ENCODE measurements at places on chromosomes 16 and 17.

- no peak for DNase-seq
These were observed 11.6 kb downstream of the COTL1 start for GRCh38 chr16:84606081-84606875.

DNA sequence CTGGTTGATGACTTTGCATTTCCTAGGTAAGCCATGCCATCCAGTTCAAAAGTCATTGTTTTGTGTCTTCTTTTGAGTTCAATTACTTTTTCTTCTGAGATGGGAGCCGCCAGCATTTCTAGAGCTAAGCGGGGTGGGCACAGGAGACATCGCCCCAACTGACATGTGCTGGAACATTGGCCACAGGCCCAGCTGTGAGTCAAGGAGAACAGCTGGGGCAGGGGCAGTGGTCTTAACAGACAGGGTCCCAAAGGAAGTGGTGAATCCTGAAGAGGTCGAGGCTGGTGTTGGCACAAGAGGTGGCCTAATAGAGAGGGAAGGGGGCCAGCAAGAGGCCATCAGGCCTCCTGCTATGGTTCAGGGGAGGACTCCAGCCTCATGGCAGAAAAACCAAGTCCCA, 17.1 kb downstream of the RAB11FIP4 start:
- DNase-seq, result no peak

DNA sequence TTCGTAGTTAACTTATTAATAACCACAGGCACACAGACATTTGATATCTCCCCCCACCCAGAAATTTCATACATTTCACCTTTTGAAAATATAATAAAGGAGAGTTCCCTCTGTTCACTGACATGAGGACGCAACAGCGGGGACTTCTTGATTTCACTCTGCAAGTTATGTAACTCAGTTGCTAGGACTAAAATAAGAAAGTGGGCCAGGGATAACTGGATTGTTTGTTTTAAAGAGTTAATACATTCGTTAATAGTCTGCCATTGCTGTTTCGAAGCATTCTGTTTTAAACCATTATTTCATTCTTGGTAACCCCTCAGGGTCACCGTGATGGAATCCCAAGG, 1.2 kb downstream of the RHOT1 start:
- no peak for DNase-seq

GRCh38 chr16:84851192-84852127, 31.7 kb downstream of the CRISPLD2 start:
- no peak for DNase-seq

GRCh38 chr17:66837885-66838665, 3.2 kb downstream of the CACNG5 start:
- no peak for DNase-seq

DNA sequence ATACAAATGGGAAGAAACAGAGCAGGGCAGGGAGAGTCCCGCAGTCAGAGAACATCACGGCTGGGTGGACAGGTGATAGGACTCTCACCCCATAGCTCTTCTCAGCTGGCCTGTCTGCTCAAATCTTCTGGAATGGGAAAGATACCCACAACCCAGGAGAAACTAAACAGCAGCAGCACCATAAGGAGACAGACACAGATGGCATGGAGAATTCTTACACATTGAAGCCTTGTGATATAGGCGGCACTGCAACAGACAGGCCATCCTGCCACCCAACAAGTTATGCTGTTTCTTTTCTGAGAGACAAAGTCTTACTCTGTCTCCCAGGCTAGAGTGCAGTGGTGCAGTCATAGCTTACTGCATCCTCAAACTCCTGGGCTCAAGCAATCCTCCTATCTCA, 8.6 kb upstream of the ANKRD40CL start:
- no peak for DNase-seq

DNA sequence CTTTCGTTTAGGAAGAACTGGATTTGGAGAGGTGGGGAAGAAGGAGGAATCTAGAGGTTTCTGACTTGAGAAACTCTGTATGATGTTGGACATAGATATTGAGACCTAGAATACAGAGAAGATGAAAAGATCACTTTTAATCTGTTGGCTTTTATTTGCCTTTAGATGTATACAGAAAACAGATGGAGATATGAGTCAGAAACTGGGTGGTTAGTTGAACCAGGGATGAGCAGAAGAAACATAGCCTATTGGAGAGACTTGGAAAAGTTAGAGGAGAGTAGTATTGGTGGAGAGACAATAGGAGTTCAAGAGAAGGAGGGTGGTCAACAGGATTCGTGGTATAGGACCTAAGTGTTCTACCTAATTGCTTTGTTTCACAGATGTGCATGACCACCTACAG, 5.1 kb downstream of the PHAF1 start:
- DNase-seq, result no peak

DNA sequence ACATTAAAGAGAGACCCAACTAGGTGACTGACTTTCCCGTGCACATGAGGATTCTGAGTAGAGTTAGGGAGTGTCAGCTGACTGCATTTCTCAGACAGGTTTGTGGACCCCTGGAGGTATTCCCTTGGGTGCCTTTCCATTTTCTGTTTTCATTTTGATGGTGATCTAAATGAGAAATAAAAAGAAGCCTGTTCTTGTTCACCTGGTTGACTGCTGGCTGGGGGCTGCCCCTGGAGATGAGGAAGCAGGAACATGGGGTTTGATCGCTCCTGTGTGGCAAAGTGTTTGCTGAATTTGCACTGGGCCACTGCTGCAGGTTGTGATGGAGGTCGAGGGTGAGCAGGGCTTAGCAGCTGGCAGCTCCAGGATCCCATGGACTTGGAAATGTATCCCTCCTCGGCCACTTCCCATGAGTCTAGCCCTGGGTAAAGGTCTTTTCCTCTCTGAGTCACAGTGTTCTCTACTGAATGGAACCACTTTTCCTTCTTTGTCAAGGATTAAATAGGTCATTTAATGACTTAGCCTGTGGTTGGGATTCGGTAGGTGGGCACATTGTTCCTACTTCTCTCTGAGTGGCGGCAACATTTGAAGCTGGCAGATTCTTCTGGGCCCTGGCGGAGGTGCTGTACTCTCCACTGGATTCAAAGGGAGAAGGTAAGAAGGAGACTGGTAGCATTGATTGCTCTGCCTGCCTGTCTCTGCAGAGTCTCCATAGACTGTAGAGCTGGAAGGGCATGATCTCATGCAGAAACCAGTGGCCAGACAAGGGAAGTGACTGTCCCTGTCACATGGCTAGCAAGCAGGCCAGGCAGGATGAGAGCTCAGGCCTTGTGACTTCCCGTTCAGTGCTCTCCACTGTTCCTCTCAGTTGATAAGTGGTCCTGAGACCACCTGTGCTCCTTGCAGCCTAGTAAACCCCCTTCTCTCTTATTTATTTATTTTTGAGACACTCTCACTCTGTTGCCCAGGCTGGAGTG, 17.9 kb downstream of the SNX29 start:
- DNase-seq, result no peak

- DNase-seq, result no peak
These were observed 350.9 kb downstream of the FOXL1 start for GRCh38 chr16:86929057-86929871.

DNA sequence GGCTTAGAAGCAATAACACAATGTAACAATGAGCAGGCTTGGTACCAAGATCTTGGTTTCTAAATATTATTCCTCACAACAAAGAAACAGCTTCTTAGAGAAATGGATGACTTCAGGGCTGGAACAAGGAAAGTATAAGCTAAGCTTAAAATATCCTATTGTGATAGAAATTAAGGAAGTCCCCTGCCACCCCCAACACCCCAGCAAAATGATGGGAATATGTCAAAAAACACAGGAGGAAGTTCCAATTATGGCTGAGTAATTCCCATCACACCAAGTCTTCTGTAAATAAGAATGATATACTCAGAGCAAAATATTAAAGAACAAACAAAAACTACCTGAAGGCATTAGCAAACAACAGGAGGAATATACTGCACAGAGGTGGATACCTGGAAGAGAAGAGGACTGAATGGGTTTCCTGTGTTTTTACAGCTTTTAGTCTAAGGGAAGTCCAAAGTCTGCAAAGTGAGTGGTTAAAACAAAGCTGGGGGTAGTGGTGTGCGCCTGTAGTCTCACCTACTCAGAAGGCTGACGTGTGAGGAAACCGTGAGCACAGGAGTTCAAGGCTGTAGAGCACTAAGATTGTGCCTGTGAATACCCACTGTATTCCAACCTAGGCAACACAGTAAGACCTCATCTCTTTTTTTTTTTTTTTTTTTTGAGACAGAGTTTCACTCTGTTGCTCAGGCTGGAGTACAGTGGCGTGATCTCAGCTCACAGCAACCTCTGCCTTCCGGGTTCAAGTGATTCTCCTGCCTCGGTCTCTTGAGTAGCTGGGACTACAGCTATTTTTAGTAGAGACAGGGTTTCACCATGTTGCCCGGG, 17.1 kb upstream of the ATP6V0A1 start:
- no peak for DNase-seq

GRCh38 chr16:58863042-58863441, 128.9 kb upstream of the GOT2 start:
- no peak for DNase-seq

DNA sequence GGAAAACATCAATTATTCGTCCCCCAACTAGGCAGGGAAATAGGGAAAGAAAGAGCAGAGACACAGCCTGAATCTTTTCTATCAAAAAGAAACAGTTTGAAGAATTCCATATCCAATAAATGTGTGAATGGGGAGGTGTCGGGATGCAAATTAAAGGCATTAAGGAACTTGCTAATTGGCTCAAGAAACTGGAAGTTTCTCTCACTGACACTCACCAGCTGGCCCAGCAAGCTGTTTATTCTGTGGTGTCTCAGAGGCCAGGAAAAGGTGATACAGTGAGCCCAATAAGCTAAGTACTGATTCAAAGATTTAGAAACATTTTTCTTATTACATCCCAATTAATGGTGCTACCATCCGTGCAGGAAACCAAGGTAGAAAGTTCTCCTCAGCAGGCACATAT, 104.4 kb upstream of the CLEC3A start:
- DNase-seq, result no peak

DNA sequence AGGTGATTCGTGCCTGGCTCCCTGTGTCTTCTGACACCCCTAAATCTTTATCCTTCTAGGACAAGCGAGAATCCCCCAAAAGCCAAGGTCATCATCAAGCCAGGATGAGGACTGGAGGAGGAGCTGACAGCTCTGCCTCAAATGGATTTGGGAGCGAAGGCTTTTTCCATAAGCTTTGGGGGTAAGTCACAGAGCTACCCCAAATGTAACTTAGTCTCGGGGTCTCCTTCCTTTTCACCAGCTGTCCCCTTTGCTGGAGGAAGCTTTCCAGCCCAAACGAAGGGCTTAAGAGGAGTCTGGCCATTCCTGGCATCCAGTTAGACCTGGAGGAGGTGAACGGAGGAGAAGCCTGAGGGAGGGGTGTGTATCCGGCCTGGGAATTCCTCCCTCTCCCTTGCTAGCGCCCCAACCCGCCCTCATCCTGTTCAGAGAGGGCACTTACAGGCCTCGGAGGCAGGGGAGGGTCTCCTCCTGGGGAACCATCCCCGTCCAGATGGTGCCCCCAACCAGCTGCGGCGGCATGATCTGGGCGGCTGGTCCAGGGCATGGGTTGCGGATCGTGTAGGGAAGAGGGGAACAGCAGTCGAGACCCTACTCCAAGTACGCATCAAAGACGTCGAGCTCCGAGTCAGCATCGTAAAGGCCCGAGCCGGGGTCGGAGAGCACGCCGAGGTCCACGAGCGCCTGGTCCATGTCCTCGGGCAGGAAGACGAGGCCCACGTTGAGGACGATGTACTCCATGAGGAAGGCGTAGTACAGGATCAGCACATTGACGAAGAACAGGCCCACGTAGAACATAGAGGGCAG, 938 bp downstream of the DEXI start:
- DNase-seq, result no peak

GRCh38 chr16:56137269-56137668, 54.0 kb upstream of the GNAO1 start:
- DNase-seq, result no peak

DNA sequence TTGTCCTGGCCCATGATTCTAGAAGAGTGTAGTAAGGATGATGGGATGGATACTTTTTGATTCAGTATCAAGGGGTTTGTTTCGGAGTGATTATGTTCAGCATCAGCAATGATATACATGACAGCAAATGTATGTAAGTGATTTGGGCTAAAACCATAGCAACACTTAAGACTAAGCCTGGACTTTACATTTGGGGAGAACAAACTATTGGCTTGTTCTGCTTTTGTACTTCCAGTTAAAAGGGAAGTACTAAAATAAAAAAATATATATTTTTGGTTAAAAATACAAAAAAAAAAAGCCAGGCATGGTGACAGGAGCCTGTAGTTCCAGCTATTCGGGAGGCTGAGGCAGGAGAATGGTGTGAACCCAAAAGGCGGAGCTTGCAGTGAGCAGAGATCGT, 20.5 kb upstream of the DHX8 start:
- DNase-seq, result no peak

- no peak for DNase-seq
These were observed 60.3 kb upstream of the CIBAR2 start for GRCh38 chr16:85172455-85173145.

DNA sequence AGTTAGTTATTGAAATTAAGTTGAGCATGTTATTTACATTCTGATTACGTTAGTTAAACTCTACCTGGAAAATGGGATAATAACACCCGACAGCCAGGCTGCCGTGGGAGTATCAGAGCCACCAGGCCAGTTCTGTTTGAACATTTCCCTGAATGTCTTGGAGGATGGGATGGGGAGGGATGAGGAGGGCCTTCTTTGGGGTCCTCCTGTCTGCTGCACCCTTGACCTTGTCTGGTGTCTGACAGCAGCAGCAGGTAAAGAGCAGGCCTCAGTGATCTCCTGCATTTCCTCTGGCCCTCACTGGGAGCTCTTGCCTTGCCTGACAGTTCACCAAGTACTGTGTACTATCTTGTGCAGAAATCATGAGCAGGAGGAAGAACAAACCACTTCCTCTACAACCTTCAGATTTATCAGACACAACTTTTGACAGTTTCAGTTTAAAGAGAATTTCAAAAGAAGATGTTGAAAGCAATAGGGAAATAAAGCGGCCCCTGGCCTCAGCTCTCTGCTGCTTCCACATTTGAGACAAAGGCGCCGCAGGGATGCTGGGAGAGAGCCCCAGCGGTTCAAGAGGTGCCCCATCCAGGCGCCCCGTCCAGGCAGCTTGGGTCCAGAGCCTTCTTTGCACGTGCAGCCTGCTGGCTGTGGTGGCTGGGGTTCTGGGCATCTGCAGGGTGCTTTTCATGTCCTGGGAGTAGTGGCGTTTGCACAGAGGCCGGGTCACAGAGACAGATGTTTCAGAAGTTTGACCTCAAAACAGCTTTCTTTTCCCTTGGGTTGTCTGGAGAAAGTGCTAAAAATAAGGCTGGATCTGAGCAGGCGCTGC, 25.3 kb downstream of the CMIP start:
- DNase-seq, result no peak

DNA sequence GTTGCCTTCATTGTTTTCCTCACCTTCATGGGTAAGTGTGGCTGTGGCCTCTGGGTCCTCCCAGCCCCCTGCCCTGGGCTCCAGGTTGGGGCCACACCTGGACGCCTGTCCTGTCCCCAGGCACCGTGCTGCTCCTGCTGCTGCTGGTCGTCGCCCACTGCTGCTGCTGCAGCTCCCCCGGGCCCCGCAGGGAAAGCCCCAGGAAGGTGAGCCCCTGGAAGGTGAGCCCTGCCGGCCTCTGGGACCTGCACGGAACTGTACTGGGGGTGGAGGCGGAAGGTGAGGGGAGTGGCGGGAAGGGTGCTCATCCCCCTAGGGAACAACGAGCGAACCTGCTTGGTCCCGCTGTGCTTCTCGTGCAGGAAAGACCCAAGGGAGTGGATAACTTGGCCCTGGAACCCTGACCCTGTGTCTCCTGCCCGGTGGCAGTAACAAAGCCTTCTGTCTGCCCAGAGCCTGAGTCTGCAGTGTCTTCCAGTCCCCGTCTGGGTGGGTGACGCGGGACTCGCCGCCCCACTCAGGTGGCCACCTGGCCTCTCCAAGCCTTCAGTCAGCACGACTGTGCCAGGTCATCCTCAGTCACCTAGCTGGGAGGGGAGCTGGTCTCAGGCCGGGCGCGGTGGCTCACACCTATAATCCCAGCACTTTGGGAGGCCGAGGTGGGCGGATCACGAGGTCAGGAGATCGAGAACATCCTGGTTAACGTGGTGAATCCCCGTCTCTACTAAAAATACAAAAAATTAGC, 831 bp downstream of the SMIM22 start:
- DNase-seq, result no peak
